ENCODE measurements at places on chromosomes 7 and 10.
A peak's percentile ranks its signal among the peaks of the same experiment; 100 is the strongest.

GRCh38 chr7:81507221-81507620, 262.6 kb downstream of the HGF start:
- DNase-seq = no peak

DNA sequence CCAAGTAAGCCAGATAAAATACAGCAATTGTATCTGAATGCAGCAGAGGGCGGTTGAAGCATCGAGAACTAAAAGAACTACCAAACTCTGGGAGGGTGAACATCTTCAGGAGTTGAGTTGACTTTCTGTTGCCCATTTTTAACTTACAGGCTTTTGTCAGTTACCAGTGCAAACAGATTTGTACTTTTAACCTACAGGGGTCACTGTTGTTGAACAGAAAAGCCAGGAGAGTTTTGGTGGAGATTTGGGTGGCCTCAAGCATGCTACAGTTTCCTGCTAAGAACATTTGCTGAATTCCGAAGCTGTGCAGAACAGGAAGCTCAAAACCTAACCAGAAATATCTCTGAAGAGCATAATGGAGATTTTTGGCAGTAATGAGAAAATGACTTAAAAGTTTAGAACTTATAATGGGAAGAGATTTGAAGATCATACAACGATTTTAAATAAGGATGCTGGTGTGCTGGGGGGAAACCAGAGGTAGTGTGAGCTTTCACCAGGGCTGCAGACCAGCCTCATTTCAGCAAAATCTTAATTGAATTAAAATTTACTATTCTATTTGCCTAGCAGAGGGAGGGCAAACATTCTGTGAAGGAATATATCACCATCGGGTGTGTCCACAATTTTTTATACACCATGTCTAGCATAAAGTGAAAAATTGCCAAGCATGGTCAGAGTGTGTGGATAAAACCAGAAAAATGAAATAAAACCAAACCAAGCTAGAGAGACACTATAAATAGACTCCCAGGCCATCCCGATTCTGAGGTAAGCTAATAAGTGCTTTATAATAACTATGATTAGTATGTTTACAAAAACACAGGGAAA, 208.6 kb upstream of the CCDC6 start:
- DNase-seq = no peak

GRCh38 chr7:93320887-93321286, 88.7 kb downstream of the VPS50 start:
- DNase-seq = no peak

- no peak for DNase-seq
Observed at GRCh38 chr10:112298581-112298980, 15.4 kb downstream of the TECTB start.

GRCh38 chr7:97693586-97693985, 38.3 kb upstream of the TAC1 start:
- no peak for DNase-seq

DNA sequence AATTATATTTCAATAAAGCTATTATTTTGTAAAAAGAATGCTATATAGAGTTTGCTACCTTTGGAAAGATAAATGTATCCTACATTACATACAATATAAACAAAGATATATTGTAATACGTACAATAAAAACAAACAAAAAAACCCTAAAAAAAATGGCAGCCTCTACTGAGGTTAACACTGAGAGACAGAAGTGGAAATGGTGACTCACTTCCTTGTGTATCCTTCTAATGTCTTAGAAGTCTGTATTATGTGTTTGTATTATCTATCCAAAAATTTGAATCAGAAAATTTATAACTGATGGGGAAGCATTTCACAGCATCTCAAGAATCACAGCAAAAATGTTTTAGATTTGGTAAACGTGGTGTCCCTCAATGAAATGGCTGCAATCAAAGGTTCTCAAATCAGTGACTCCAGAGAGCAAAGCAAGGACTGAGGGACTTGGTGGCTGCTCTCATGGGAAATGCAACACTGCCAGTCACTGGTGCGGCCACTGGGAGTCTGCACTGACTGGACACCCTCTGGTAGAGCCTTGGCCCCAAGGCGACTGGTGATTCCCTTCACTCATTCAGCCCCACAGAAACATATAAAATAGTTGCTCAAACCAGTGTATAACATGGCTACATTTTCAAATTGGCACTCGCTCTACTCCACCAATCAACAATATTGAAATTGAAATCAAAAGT, 53.8 kb downstream of the PANK1 start:
- no peak for DNase-seq

GRCh38 chr7:118224521-118224920, at the start of gene ANKRD7:
Gene ANKRD7, plus strand, starts transcription at chr7:118224704. Its CDS starts 127 bp downstream, at chr7:118224831.
- no peak for DNase-seq

DNA sequence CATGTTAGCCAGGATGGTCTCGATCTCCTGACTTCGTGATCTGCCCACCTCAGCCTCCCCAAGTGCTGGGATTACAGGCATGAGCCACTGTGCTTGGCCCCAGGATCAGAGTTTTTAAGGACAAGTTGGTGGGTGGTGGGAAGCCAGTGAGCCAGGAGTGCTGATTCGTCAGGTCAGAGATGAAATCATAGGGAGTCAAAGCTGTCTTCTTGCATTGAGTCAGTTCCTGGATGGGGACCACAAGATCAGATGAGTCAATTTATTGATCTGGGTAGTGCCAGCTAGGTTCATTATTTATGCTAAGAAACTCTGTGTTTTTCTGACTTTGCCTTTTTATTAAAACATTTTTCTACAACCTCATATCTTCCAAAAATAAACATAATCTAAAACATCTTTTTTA, 423.8 kb downstream of the ARL4A start:
- DNase-seq = no peak

- no peak for DNase-seq
Observed at GRCh38 chr10:133403784-133404183, 9.8 kb downstream of the MTG1 start.

DNA sequence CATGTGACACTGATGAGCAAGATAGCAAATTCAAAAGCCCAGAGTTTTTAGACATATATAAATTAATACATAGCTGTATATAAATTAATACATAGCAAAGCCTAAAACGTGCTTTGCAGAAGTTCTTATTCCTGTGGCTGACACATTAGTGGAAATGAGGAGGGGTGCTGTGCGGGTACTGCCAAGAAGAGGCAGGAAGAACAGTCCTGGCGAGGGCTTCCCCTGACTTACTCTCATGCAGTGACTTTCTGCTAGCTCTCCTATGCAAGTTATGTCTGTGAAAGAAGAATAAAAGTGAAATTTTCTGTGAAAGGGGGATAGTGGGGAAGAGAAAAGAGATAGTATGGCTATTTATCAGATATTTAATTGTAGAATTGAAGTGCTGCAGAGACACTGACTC, 27.6 kb downstream of the TWIST1 start:
- no peak for DNase-seq

- no peak for DNase-seq
Observed at GRCh38 chr10:99534939-99535763, 2.4 kb downstream of the NKX2-3 start.

- DNase-seq = no peak
Observed at GRCh38 chr10:103394180-103394579, 2.1 kb downstream of the ATP5MK start.

GRCh38 chr10:69863580-69863979, 61.9 kb downstream of the COL13A1 start:
- no peak for DNase-seq

GRCh38 chr7:116305485-116306408, 95.4 kb downstream of the TES start:
- no peak for DNase-seq

DNA sequence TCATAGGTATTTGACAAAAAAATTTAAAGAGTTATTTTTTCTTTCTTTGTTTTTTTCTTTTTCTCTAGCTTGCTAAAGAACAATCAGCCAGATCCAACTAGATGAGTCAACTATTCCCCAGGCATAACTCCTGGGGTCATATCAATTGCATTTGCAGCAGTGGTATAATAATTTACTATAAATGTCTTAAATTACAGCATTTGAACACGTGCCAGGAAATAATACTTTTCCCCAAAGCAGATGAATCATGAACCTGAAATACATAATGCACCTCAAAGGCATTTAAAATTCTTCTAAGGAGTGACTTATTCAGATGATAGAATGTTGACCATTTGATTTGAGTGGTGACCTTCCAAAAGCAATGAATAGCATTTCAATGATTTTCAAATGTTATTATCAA, 190.1 kb downstream of the LRRTM3 start:
- no peak for DNase-seq

GRCh38 chr7:100546926-100547800, 8.2 kb downstream of the AGFG2 start:
- DNase-seq = no peak

DNA sequence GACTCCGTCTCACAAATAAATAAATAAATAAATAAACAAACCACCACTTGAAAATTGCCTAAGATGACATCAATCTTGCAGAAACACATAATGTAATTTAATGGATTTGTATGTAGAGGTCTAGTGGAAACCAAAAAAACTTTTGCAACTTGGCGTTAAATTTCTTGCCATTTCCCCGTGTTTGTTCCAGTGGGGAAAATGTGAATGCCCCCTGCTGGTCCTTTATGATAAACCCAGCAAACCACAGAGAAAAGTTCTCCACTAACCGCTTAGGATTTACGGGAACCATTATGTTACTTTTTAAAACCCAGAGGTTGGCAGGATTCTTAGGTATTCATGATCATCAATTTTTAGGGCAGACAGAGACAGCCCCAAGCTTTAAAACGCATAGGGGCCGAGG, 32.5 kb downstream of the LAMB4 start:
- DNase-seq = no peak

DNA sequence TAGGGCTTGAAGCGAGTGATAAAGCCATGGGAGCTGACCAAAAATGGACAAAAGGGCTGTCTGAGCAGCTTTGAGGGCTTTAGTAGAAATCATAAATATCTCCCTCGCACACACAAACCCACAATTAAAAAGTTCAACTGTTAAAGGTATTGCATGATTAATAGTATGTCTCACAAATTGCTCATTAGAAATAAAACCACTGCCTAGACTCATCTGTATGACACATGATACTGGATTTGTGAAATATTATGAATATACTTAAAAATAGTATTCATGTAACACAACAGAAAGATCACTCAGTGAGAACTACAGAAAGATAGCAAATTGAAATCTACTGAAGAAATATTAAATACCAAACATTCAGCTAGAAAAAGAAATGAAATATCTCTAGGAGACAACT, 11.9 kb upstream of the PTPN12 start:
- no peak for DNase-seq

DNA sequence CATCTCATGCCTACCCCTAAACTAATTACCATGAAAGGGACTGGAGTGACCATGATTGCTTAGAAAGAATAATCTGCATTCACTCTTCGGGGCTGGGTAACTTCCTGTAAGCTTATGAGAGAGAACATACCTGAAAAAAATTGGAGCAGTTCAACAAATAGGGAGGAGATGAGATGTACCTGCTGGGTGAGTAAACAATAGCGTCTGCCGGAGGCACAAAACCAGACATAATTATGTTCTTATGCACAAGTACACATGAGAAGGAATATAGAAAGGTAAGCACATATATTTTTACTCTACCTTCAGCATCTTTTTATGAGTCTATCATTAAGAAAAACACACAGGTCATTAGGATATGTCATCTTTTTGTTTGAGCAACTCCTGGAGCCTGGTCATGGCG, 224.6 kb upstream of the FERD3L start:
- no peak for DNase-seq

GRCh38 chr10:110208614-110209453, 1.4 kb downstream of the MXI1 start:
- peak; percentile 34 for DNase-seq

- no peak for DNase-seq
Observed at GRCh38 chr7:102467581-102468477, 3.0 kb downstream of the LRWD1 start.

- DNase-seq = no peak
Observed at GRCh38 chr10:60480865-60481563, 91.3 kb upstream of the ANK3 start.
